ENCODE measurements at places on chromosomes 1 and 21. TPM values are rescaled to one million over a fixed set of nuclear protein-coding genes. Genes with fewer than 3 reads are reported as not detected.

- no peak for DNase-seq
Measured at GRCh38 chr21:18443701-18444100, 40.1 kb upstream of the TMPRSS15 start.

DNA sequence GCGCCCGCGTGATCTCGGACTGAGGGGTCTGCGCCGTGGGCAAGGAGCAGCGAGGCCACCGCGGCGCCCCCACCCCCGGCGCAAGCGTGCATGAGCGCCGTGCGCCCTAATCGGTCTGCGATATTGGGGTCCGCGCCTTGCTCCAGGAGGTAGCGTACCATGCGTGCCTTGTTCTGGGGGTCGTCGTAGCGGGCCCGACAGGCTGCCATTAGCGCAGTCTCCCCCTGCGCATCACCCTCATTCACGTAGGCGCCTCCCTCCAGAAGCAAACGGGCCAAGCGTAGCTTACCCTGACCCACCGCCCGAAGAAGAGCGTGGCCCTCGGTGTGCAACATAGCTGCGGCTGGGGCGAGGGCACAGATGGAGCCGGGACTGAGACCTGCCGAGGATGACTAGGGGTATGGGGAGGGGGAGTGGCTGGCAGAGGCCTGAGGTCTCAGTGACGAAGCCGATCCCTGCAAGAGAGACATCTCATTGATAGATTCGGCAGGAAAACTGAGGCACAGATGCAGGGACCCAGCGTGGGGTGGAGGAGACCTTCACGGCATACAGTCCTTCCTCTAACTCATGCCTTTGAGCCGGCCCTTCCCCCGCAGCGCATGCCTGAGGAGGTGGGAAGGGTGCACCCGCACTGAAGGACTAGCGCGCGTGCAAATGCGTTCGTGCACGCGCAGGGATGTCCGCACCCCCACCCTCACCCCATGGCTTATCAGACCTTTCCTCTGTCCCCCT, 2.8 kb downstream of the ANKRD34A start:
- peak; percentile 24 for DNase-seq

- no peak for DNase-seq
Measured at GRCh38 chr1:230240446-230241086, 173.5 kb downstream of the GALNT2 start.

- no peak for DNase-seq
Measured at GRCh38 chr1:33110477-33110876, 29.5 kb downstream of the AZIN2 start.

- DNase-seq = no peak
Measured at GRCh38 chr1:62247391-62248168, 52.9 kb downstream of the L1TD1 start.

- DNase-seq = peak; percentile 47
Measured at GRCh38 chr1:86155807-86156565, 586 bp downstream of the COL24A1 start.

GRCh38 chr1:59443310-59443709, 146.4 kb downstream of the FGGY start:
- DNase-seq = no peak

DNA sequence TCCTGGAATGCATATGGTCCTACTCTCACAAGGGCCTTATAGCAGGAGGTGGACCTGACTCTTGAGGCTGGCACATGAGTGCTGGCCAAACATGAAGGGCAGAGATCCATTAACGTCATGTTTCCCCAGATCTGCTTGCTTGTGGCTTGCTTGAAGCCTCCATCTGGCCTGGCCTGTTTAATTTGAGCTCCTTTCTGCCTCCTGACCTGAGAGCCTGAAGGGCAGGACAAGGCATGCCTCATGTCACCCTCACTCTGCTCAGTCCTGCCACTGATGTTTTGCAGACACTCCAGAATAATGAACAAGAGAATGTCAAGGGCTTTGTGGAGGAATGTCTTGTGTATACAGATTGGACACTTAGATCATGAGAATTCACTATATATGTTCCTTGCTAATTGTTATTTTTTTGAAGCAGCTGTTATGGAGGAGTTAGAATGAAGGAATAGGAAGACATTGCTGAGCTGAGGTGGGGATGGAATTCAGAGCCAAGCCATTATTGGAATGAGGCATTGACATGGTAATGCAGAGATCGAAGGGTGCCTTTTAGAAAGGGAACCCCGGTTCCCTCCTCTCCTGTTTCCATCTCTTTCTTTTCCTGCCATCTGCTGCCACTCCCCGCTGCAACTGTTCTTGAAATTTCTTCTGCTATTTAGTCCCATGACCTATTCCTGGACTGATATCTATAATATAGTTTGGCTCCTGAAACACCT, 457.0 kb upstream of the PROX1 start:
- DNase-seq = no peak

- peak; percentile 50 for DNase-seq
Measured at GRCh38 chr1:155078469-155079209, at the start of gene EFNA3. TSS of gene EFNA3 (plus strand) at chr1:155078837. CDS start at chr1:155078942, 105 bp downstream.

Gene GBP7
- not detected for total RNA-seq

Gene SLC50A1
- 32.5 TPM for total RNA-seq
